ENCODE measurements at places on chromosomes 16 and 17.
A peak's percentile ranks its signal among the peaks of the same experiment; 100 is the strongest.

GRCh38 chr16:23842137-23842600 is 6.4 kb downstream of the PRKCB start:
- DNase-seq, result no peak

DNA sequence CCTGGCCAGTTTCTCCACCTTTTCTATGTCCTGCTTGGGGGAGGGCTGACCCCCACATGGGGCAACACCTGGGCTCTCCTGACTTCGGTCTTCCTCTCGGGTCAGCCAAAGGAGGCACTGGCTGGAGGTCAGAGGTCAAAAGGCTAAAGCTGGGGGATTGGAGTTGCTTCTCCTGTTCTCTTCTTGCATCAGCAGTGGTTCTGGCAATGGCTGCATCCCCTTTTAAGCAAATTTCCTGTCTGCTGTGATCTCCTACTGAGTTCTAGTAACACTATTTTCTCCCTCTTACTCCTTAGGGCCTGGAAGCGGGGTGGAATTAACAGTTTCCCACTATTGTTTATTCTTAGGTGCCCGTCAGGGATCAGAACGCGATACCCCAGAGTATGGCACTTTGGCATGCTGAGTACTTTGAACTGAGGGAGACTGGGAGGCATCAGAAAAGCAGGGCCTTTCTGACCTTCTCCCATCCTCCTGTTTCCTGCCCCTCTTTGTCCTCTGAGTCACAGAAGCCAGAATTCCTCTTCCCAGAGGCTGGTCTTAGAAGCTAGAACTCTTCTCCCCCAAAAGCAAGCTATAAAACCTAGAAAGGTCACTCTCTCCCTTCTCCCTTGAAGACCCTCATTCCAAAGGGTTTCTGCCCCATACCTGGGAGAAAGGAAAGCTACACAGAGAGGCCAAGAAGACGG is 268.2 kb downstream of the STX8 start:
- DNase-seq, result no peak

GRCh38 chr16:79272141-79272577 is 328.4 kb downstream of the MAF start:
- peak; percentile 59 for DNase-seq

DNA sequence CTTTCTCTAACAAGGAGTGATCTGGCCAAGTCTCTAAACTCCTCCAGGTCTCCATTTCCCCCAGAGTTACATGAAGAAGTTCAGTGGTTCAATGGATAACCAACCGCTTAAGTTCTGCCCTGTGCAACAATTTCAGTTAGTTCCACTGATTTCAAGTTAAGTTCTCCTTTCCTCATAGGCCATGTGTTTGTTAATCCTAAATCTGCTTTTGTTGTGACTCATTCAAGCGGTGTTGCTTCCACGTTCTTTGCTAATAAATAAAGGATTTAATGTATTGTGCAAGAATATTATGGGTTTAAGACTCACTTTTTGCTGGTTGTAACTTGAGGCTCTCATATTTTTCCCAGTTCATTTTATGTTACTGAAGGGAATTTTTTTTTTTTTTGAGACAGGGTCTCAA is 36.3 kb downstream of the GNA13 start:
- no peak for DNase-seq

DNA sequence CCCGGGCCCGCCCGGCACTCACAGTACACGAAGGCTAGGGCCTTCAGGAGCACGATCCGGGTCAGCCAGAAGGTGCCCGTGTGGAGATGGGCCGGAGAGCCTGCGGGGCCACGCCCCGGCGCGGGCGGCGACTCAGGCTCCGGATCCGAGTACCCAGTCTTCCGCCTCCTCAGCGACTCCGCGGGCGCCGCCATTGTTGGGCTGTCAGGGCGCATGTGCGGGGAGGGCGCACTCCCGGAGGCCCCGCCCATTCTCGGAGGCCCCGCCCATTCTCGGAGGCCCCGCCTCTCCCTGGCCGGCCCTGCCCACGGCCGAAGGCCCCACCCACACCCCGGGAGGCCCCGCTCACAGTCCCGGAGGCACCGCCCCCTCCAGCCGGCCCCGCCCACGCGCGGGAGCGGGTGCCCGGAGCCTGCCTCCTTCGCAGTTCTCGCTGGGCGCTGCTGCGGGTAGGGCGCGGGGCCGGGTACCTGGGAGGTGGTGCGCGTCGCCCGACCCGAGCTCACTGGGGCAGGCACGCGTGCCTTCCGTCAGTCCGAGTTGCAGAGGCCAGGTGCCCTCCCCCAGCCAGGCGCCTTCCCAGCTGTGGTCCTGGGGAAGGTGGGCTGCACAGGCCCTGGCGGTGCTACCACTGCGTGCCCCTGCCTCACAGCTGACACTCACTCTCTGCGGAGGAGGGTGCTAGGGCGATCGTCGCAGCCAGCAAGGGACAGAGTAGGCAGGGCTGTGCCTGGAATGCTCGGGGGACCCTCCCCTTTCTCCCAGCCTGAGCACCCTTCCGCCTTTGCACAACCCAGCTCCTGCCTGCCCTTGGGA is at the start of gene LMF1:
LMF1 (minus strand) TSS at position 219 of the 816 bp plus-strand sequence; CDS start at position 215, 4 bp downstream.
- DNase-seq, result peak; percentile 95

All from stimulated activated naive CD4-positive, alpha-beta T cell (primary cell).